ENCODE measurements at places on chromosomes 16 and 17.

DNA sequence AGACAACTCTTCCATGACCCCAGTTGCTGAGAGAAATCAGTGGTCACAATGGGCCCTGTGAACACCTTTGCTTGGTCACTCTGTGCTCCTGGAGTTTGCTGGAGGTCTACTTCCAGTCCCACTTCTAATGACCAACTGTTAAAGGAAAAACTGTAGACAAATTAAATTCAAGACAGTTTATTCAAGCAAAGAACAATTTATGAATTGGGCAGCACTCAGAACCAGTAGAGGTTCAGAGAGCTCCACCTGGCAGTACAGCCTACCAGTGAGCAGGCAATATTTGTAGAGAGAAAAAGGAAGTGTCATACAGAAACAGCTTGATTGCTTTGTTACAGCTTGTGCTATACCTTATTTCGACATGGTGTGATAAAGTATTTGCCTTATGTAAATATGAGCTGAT, 116.5 kb downstream of the HS3ST3B1 start:
- DNase-seq = no peak

- no peak for DNase-seq
Observed at GRCh38 chr17:59666235-59666634, 41.0 kb downstream of the PTRH2 start.

GRCh38 chr17:39663688-39664580, 1.2 kb upstream of the TCAP start:
- DNase-seq = no peak

GRCh38 chr16:24580665-24581064, 41.3 kb downstream of the RBBP6 start:
- DNase-seq = no peak

GRCh38 chr17:60527701-60528100, 1.7 kb upstream of the APPBP2 start:
- no peak for DNase-seq

DNA sequence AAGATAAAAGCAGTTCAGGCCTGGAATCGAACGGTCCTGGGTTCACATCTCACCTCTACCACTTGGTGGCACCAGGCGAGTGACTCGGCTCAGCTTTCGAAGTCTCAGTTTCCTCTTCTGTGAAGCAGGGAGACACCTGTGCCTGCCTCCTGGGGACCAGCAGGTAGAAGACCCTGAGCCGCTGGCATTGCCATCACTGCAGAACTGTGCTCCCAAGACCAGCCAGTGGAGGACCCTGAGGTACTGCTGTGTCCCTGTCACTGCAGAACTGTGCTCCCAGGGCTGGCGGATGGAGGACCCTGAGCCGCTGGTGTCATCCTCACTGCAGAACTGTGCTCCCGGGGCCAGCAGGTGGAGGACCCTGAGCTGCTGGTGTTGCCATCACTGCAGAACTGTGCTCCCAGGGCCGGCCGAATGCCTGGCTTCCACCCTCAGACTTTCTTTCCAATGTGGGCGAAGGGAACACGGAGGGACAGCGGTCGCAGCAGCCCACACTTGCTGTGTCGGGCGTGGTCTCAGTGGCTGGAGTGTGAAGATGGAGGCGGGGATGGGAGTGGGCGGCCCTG, 8.7 kb upstream of the SLC7A5 start:
- DNase-seq = no peak

- DNase-seq = no peak
Observed at GRCh38 chr17:82116246-82116645, 18.2 kb upstream of the FASN start.

DNA sequence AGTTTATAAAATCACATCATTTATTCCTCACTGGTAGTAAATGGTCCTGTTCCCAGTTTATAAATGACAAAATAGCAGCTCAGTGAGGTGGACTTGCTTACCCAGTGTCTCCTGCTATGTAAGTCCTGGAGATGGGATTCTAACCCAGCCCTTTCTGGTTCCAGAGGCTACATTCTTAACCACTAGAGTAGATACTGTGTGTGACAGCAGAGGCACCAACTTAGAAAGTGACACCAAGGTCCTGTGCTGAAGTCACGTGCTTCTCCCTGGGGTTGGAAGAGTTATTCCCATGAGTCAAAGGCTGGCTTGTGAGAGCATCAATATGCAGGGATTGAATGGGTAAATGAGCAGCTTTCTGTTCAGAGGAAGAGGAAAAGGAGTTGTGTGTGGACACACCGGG, 167.3 kb upstream of the IRX3 start:
- no peak for DNase-seq

GRCh38 chr16:1773703-1774447, 941 bp upstream of the MRPS34 start:
- no peak for DNase-seq

DNA sequence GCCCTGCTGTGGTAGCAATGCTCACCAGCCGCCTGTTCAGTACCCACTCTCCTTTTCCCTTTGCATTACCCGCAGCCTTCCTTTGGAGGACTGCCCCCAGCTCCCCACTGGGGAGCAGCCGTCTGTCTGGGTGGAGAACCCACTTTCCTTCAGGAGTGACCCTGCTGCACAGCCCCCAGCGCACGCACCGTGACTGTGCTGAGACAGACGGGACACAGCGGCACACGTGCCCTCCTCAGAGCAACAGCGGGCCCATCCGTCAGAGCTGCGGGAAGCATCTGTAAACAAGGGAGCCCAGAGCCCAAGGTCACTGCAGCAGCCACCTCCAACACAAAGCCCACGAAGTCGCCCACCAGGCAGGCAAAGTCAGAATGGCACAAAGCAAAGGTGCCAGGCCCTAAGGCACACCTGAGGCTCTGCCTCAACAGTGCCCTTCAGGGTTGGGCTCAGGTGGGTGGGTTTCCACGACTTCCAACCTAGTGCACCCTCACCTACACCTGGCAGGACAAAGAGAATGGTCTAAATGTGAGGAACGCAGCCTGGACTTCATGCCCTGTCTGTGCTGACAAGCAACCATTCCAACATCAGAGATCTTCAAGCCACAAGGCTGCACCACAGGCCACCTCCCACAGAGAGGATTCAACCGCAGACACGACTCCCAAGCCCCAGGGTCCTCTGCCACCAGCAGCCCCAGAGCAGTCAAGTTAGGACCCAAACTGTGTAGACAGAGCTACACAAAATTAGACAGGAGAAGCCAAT, 9.9 kb downstream of the AXIN1 start:
- DNase-seq = no peak

- DNase-seq = no peak
Observed at GRCh38 chr16:66651474-66651765, 45.1 kb downstream of the CMTM4 start.

DNA sequence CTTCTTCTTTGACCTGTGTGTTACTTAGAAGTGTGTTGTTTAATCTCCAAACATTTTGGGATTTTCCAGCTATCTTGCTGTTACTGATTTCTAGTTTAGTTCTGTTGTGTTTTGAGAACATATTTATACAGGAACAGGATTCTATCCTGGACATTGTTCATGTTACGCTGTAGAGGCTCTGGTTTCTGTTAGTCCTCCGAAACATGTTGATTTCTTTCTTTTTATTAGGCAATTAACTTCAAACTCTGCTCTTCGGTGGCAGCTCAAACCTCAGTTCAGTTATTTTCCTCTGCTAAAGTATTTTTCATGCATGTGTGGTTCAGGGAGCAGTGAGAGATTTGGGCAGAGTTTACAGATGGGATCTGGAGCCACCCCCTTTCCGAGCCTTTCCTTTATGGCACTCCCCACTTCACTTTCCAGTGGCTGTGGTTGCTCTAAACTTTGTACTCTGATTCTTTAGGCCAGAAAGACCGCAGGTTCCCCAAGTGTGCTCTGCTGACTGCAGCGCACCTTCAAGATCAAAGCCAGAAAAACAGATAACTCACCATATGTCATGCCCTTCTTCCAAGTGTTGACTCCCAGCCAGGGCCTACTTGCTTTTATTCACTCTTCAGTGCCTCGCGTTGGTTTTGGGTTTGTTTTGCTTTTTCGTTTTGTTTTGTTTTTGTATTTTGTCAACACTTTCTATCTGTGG, 77.6 kb upstream of the KSR1 start:
- no peak for DNase-seq

- DNase-seq = peak; percentile 71
Observed at GRCh38 chr17:50956750-50957523, 90.8 kb upstream of the TOB1 start.

DNA sequence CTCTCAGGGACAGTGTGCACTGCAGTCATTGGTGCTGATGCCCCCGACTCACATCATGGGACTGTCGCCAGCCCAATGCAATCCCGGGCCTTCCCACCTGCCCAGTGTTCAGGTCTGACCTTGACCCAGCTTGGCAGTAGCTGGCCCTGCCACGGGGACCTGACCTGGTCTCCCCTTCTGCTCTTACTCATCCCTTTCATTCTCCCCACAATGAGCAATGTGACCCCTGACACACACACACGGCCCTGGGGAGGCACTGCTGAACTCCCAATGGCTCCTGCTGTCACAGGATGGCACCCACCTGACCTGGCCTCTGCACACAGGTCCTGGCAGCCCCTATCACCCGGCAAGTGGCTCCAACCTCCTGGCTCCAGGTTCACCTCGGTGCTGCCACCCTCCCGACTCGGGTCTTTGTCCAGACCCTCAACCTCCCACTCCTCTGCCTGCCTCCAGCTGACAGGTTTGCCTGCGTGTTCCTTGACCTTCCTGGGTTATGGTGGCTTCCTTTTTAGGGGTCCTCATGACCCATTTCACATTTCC, 6.6 kb downstream of the CD300C start:
- no peak for DNase-seq

GRCh38 chr17:2023692-2024571, 1.2 kb downstream of the RTN4RL1 start:
- DNase-seq = no peak

GRCh38 chr16:26365161-26365940, 673.6 kb downstream of the HS3ST4 start:
- no peak for DNase-seq

- no peak for DNase-seq
Observed at GRCh38 chr16:87043231-87044031, 273.8 kb downstream of the C16orf95 start.

GRCh38 chr16:53895851-53896250, 191.9 kb downstream of the FTO start:
- no peak for DNase-seq

DNA sequence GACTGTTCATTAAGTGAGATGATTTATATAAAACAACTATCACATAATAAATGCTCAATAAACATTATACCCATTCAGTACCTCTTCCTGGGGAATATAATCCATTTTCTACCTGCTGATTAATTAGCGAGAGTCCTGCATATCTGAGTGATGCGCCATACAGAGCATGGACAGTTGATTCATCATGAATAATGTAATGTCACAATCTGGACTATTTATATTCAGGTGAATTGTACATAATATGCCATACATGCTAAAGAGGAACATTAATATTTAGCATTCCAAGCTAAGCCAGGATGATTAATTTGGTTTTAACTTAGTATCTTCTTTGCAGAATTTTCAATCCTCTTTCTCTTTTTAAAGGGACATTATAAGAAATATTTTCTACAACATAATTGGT, 362.0 kb upstream of the XYLT1 start:
- no peak for DNase-seq

DNA sequence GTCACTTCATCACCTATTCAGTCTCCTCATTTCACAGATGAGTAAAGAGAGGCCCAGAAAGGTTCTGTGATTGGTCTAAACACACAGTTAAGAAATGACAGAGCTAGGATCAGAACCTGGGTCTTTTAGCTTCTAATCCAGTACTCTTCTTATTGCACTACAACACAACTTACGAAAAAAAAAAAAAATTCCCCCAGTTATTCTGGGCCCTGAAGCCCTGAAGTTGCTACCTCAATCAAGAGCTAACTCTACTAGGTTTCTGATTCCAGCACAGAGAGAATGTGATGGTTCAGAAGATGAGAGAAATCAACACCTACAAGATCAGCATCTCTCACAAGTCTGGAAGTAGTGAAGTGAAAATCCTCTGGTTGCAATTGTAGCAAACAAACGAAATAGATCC, 37.3 kb downstream of the GRB7 start:
- DNase-seq = no peak

- DNase-seq = peak; percentile 78
Observed at GRCh38 chr16:57818377-57819064, 16.2 kb upstream of the KIFC3 start.

DNA sequence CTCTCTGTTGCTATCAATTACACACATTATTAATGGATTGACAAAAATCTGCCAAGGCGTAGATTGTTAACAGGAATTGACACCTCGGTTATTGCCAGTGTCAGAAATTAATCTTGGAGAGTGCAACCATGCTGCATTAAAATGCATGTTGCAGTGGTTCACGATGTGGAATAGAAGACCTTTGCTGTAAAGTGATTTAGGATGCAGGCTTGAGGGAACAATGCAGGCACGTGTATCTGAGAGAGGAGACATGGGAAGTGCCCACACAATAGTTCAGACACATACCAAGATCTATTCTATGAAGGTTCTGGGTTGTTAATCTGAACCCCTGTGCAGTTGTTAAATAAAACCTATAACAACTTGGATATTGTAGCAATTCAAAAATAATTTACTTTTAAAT, 1032.8 kb upstream of the CDH8 start:
- DNase-seq = no peak

- no peak for DNase-seq
Observed at GRCh38 chr16:61934601-61935000, 101.6 kb downstream of the CDH8 start.

DNA sequence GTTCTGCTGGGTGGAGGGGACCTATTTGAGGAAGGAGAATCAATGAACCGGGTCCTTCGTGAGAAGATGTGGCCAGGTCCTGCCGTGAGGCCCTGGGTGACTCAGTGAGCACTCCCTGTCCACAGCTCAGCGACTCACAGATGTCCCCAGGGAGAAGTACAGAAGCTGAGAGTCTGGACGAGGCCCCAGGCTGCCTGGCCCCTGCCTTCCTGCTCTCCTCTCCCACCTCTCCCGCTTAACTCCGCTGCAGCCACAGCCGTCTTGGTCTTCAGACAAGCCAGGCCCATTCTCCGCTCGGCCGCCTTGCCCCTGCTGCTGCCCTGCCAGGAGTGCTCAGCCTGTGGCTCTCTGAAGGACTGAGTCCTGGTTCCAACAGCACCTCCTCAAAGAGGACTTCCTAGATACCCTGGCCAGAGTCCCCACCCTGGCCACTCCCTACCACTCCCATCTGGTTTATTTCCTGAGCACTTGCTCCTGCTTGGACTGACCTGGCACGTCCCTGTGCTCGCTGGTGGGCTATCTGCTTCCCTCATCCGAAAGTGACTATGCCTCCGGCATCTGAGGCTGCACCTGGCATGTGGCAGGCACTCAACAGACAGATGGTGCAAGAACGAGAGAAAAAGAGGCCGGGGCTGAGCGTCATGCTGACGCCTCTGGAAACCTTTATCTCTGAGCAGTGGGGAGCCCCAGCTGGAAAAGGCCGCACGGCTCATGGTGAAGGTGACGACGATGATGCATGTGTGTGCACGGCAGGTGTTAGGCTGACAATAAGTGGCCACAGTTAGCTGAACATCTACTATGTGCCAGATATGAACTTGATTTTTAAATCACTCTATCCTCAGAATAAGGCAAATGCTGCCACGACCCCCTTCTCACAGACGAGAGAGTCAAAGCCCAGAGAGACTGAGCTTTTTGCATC, 9.2 kb upstream of the TNFRSF13B start:
- DNase-seq = no peak

- DNase-seq = no peak
Observed at GRCh38 chr16:29761882-29762281, 16.1 kb upstream of the C16orf54 start.
